ENCODE measurements at places on chromosomes 12 and 14.

GRCh38 chr12:30996752-30997151 lies 70.2 kb downstream of the TSPAN11 start:
- no peak for DNase-seq

- DNase-seq = peak; percentile 80
Observed at GRCh38 chr14:37874429-37875109, 279.1 kb downstream of the TTC6 start.

DNA sequence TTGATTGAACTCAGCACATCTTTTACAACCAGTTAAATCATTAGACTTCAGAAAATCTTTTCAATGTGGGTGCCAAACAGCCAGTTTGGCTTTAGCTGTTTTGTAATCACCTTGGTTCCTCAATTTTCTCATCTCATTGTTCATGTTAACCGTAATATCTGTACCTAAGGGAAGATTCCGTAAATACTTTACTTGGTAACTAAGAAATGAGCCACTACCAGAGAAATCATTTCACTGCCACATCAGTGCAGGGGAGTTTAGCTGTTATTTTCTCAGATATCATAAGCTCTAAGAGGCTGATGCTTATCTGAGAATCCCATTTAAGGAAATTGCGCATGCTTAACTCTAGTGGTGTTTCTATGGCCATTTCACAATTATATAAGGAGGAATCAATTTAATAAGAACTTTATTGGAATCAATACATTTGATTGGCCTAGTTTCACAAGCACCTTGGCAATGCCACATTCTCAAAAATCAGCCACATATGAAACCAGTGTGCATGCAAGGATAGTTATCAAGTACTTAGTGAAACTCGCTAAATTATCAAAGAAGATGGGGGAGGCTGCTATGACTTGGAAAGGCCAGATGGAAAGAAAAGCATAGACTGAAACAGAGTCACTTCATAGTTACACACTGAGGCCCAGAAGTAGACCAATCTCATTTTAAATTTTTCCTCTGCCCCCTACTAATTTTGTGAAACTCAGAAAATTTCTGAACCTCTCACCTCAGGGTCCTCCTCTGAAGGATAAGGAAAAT lies 28.1 kb upstream of the IL22 start:
- no peak for DNase-seq

DNA sequence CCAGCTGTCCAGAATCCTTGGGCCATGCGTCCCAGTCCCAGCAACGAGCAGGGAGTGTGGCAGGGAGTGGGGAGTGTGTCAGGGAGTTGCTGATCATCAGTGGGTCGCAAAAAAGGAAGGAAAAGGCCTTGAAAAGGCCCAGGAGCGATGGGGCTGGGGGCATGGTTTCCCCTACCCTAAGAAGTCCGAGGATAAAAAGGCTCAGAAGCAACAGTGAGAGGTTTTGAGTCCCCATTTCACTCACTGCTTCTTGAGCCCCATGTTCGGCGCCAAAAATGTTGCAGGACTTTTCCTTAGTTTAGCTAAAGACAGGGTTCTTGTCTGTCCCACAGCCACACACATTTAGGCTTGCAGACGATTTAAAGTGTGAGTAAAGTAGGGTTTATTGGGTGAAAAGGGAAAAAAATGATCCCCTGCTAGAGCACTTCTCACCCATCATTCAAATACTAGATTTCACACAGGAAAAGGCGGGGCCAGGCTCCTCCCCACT lies 189.5 kb downstream of the KCNC2 start:
- DNase-seq = no peak

GRCh38 chr12:92639017-92639416 lies 63.8 kb upstream of the PLEKHG7 start:
- DNase-seq = no peak

DNA sequence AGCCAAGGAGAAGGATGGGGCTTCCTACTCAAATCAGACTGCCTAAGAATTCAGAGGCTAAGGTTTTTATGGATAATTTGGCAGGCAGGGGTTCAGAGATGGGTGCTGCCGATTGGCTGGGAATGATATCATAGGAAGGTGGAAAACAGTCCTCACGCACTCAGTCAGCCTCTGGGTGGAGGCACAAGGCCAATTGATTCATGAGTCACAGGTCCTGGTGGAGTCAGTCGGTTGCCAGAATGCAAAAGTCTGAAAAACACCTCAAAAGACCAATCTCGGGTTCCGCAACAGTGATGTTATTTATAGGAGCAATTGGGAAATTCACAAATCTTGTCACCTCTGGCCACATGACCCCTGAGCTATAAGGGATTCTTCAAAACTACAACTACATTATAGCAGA lies 105.5 kb downstream of the GXYLT1 start:
- no peak for DNase-seq

Measured in left lung (tissue), 14 donors.